NCI-H524 treated with DMSO at 0.1 percent for 48 hours (cell line): ENCODE measurements at places on chromosomes 12 and 14.

DNA sequence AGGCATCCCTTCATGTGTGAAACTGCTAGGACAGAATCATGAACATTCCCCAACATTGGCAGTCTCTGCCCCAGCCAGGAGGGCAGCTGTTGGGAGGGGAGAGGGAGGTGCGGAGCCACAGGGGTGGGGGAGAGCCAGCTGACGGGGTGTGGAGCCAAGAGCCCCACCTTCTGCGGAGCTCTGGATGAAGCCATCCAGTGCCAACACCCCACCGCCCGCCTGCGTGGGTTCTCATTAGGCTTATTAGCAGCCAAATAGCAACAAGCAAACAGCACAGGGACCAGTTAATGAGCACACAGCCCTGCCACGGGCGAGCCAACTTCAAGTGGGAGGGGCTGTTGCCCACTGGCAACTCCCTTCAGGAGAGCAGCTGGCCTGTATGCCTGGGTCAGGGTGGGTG, 12.1 kb downstream of the LTBP2 start:
- DNase-seq, result no peak

GRCh38 chr12:49195736-49196135, 6.9 kb upstream of the TUBA1A start:
- no peak for DNase-seq

- DNase-seq, result no peak
Measured at GRCh38 chr14:105880616-105881015, 354.2 kb downstream of the TMEM121 start.

- DNase-seq, result no peak
Measured at GRCh38 chr12:105587237-105587636, 256.7 kb downstream of the C12orf75 start.

- DNase-seq, result no peak
Measured at GRCh38 chr12:33000016-33000415, 103.4 kb upstream of the PKP2 start.

DNA sequence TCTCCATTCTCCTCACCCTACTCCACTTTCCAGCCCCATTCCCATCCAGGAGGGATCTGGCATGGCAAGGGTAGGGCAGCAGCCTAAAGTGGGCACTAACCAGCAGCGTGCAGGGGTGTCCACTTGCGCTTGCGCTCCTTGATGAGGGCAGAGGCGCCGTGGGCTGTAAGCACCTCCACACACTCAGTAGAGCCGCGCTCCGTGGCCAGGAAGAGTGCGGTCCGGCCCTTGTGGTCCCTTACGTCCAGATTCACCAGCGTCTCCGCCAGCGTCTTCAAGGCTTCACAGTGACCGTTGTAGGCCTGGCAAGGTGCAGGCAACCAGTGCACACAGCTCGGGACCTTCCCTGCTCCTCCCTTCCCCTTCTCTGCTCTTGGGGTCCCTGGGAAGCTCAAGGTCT, 10.3 kb downstream of the ANKRD52 start:
- DNase-seq, result no peak

DNA sequence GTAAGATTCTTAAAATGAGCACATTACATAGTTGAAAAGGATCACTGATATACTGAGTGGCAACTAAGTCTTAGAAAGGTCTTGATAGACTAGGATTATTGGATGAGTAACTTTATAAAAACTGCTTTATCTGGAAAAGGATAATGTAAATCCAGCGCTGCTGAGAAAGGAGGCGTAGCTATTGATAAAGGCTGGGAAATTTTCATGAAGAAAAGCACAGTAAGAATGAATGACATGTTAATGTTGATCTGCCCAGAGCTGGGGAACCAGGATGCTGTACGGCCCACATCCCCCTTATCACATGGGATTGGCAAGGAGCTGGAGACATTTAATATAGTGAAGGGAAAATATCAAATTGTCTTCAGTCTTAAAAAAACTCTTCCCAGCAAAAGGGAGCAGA, 174.0 kb downstream of the APAF1 start:
- no peak for DNase-seq

DNA sequence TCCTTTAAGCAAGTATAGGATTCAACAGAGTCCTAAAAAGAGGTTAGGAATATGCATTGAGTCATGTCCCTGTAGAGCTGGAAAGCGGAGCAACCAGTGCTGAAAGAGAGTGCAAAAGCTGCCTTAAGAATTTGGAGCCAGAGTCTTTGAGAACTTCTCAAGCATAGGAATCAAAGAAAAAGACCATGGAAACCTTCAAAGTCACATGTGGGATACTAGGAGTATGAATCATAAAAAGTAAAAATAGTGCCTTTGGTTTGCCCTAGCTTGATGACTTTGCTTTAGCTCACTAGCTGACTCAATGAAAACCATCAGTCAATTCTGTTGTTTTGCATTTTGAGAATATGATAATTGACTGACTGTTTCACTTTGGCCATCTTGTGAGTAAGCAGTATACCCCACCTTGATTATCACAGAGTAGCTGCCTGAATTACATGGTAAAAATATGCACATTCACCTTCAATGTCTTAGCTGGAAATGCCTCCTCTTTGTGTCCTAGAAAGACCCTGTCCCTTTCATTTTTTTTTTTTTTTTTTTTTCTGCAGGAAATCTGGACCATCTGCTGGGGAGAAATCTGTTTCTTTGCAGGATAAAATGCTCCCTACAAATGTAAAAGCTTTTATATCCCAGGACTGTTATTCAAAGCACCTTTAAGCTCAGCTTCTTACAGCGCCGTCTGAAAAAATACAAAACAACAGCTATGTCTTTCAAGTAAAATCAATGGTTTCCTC, 248.6 kb upstream of the KRR1 start:
- DNase-seq, result no peak

DNA sequence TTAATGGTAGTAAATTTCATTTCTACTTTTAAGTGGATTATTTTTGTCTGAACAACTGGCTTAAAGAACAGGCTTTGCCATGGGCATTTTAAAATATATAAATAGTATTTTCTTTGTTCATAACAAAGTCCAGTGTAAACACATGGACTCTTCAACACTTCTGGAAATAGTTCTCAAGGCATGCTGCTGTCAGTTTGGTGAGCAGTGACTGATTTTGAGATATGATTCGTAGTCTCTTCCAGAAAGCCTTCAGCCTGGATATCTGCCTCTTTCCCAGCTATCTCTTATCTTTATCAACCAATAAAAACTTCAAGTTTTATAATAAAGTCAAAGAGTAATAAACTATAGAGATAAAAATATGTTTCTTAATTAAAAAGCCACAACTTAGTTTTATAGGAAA, 110.7 kb downstream of the NAV3 start:
- DNase-seq, result no peak

DNA sequence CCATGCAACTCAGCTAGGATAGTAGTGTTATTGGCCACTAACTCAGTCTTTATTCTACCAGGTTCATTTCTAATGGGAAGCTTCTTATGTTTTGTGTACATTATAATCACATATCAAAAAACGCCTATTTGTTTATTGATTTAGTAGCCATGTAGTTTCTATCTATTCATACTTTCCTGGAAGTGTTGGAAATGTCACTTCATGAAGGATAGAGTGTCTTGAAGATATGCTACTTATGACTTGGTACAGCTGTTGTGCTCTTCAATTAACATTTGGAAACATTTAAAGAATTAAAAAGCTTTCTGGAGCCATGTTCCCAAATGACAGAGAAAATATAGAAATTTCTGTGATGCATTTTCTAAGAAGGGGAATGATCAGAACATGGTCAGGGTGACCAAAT, 307.5 kb downstream of the ETNK1 start:
- DNase-seq, result no peak

- DNase-seq, result no peak
Measured at GRCh38 chr14:55688566-55688965, 108.6 kb downstream of the KTN1 start.

DNA sequence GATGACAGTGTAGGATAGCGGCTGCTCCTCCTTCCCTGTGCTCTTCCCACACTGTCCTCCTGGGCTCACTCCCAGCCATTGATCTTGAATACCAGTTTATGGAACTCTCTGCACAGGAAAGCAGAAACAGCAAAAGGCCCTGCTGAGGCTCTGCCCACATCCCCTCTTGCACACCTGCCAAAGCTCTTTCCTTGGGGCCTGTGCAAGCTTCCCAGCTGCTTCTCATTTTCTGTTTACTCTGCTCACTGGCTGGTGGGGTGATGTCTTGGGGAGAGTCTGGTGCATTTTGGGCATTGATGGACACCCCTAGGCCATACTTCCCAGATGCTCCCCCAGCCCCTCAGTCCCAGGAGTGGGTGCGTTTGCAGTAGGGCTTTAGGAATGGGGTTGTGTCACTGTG, 361.8 kb downstream of the TMEM121 start:
- DNase-seq, result no peak

- DNase-seq, result no peak
Measured at GRCh38 chr12:105229371-105229770, 6.6 kb downstream of the APPL2 start.

- no peak for DNase-seq
Measured at GRCh38 chr14:103527408-103528145, 1.4 kb upstream of the TRMT61A start.

DNA sequence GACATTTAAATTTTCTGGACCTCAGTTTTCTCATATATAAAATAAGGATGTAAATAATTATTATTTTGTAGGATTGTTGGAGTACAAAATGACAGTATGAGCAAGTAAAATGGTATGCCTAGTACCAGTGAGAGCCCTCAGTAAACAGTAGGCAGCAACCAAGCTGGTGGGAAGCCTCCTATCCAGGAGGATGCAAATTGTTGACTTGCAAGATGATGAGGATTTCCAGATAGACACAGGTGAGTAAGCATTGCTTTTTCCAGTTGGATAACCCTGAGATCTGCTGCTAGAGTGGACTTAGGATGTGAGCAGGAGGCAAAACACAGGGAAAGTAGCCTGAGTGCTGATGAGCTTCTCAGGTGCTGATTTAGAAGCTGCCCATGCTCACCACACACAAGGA, 28.2 kb upstream of the AMIGO2 start:
- no peak for DNase-seq

DNA sequence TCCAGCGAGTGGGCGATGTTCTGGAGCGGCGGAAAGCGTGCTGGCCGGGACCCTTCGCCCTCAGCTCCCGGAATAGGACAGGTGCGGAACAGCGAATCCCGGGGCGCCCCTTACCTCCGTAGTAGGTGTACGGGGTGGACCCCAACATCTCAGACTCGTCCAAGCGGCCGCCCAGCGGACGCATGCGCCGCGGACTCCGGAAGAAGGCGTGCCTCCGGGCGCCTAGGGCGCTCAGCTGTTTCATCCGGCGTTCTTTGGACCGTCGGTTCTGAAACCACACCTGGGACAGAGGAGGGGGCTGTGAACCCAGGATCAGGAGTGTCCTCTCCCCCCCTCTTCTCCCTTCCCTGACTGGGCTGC, 4.5 kb downstream of the LHX5 start:
- no peak for DNase-seq

DNA sequence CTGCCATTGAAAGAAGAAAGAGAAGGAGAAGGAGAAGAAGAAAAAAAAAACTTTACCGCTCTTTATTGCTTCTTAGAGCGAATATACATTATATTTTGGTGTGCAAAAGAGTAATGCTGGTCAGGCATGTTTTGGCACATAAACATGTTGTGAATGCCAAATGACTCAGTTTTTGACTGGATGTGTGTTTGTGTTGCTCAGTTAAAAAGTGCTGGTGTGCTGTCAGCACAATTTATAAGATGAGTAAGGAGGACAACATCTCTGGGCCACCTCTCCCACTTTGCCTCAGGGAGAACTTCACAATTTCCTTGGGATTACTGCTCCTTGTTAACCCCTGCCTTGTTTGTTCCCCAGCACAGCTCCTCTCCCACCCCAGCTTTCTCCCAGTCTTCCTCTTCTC, 584.8 kb downstream of the ETNK1 start:
- no peak for DNase-seq

DNA sequence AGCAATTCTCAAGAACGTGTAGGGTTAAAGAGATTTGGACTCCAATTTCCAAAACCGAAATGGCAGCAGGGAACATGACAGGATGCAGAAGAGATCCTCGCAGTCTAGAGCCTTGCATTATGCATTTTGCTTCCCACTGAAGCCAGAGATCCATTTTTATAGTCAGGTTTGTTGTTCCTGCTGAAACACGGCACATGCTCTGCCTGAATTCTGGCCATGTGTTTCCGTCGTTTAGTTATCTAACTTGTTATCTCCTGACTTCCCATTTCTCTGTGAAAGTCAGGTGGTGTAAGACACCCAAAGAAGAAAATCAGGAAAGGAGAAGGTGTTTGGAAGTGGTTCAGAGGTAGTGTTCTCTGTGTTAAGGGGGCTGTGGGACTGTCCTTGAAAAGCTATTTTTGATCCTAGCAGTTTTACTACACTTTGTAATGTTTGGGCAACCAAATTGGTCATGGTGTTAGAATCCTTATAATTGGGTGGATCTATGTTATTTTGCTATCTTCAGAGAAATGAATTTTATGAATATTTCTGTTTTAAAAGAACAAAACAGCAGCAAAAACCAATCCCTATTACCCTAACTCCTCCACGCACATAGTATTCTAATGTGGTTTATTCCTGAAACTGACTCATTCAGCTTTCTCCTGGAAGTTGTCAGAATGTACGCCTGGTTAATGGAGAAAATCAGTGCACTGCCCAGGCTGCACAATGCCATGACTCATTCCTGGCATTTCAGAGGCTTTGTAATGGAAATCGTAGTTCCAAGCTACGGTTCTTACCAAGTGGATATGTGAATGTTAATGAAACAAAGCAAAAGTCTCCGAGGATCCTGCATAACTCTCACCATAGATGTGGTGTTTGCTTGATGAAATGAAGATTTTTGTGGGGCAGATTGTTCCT, 110.1 kb downstream of the SAMD4A start:
- DNase-seq, result no peak

DNA sequence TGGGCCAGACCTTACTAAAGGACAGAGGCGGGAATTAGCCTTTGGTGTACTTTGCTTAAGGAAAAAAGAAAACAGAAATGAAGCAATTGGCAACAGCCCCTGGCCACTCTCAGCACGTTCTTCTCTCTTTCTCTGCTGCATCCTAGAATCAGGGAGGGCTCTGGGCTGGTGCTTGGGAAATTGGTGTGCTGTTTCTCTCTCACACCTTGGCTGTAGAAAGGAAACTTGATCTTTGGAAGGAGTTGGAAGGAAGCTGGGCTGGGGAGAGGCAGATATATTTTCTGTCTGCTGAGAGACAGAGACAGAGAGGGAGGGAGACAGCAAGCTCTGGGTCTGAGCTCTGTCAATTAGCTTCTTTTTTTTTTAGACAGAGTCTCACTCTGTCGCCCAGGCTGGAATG, 27.4 kb downstream of the NOS1 start:
- DNase-seq, result no peak

DNA sequence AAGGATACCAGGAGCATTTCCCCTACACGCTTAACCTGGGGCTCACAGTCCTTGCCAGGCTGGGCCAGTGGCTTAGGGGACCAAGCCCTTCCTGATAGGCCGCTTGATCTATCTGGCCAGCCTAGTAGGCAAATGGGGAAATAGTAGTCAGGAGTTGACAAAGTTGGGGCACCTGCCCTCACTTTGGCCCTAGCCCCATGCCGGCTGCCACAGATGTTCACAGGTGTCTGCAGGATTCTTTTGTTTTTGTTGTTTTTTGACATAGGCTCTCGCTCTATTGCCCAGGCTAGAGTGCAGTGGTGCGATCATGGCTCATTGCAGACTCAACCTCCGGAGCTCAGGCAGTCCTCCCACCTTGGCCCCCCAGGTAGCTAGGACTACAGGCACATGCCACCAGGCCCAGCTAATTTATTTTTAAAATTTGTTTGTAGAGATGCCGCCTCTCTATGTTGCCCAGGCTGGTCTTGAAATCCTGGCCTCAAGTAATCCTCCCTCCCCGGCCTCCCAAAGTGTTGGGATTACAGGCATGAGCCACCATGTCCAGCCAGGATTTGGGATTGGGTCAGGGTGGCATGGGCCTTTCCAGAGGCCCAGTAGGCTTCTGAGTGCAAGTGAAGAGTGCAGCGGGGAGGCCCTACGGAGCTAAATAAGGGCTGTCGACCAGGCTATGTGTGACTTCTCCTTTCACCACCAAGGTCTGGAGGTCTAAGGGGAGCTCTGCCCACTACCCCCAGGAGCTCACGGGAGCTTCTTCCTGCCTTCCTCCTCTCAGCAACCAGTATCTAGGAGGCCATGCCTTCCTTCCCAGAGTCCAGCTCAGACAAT, 15.5 kb upstream of the HDAC7 start:
- DNase-seq, result no peak
